ENCODE measurements at places on chromosomes 12 and 14.

- DNase-seq: no peak
Observed at GRCh38 chr12:46559311-46559710, 186.7 kb upstream of the SLC38A2 start.

GRCh38 chr14:105409364-105409763 is 10.3 kb upstream of the MTA1 start:
- no peak for DNase-seq

DNA sequence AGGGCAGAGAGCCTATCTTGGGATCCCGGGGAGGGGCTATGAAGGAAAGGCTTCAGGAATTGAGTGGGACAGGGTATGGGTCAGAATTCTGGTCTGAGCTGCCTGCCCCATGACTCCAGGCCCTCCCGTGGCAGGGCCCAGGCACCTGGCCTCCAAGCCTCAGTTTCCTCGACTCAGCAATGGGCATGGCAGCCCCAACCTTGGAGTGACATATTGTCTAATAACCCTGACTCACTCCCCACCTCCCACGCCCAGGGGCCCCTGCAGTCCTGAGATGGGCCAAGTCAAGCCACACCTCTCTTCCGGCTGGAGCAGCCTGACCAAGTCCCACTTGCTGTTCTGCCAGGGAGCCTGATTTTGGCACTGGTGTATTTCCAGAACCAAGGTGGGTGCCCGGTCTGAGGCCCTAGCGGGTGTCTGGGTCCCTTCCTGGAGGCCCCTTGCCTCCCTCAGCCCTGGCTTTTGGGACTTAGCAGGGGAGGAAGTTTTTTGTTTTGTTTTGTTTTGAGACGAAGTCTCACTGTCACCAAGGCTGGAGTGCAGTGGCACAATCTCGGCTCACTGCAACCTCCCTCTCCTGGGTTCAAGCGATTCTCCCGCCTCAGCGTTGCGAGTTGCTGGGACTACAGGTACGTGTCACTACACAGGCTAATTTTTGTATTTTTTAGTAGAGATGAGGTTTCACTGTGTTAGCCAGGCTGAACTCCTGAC is 40.3 kb upstream of the RCOR1 start:
- DNase-seq: peak; percentile 42

DNA sequence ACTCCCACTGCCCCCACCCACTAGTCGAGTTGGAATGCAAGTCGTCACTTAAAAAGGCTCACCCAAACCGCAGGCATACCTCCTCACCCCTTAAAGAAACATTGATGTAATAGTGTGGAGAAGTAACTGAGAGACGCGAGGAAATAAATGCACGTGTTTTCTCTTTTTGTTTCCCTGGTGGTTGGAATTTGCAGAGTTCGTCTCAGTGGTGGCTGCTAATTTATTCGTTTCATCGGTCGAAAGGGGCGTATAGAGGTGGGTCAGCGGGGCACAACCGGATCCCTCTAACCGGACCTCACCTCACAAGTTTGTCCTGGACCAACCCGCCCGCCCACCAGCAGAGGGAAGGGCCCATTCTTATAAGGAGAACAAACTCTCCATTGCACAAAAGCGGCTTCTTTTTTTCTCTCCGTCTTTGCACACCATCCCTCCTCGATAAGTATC is 5.0 kb upstream of the NPAS3 start:
- no peak for DNase-seq

GRCh38 chr12:120818416-120818815 is 85.7 kb downstream of the SPPL3 start:
- peak; percentile 54 for DNase-seq

Data from umbilical cord (tissue), 2 donors.